ENCODE measurements at places on chromosomes 7 and 10.
A peak's percentile ranks its signal among the peaks of the same experiment; 100 is the strongest.

- DNase-seq: no peak
Measured at GRCh38 chr7:18505870-18506460, 10.4 kb downstream of the HDAC9 start.

- DNase-seq: no peak
Measured at GRCh38 chr10:86402283-86402941, 35.8 kb upstream of the GRID1 start.

GRCh38 chr7:129553899-129554461, 51.6 kb downstream of the SMKR1 start:
- DNase-seq: peak; percentile 73

GRCh38 chr7:3510101-3511020, 209.3 kb downstream of the SDK1 start:
- DNase-seq: no peak

DNA sequence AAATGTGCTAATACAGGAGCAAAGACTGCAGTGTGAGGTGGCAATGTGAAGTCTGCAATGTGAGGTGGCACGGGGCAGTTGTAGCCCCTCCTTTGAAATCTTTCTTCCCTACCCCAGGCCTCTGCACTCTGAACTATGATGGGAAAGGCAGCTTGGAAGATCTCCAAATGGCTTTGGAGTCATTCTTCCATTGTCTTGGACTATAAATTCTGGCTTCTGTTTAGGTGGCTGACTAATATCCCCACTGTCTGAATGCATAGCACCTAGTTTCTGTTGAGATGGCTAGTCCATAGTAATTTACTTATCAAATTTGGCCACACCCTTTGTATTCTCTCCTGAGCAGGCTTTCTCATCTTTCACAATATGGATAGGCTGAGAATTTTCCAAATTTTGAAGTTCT, 175.0 kb downstream of the CFTR start:
- DNase-seq: no peak

GRCh38 chr10:97748116-97748515, 11.2 kb downstream of the ZFYVE27 start:
- DNase-seq: no peak

- DNase-seq: no peak
Measured at GRCh38 chr10:46323176-46323575, 36.4 kb downstream of the ANTXRL start.

All from SHP77 treated with DMSO at 0.1 percent for 48 hours (cell line).